ENCODE measurements at places on chromosomes 3 and 15.
A peak's percentile ranks its signal among the peaks of the same experiment; 100 is the strongest.

DNA sequence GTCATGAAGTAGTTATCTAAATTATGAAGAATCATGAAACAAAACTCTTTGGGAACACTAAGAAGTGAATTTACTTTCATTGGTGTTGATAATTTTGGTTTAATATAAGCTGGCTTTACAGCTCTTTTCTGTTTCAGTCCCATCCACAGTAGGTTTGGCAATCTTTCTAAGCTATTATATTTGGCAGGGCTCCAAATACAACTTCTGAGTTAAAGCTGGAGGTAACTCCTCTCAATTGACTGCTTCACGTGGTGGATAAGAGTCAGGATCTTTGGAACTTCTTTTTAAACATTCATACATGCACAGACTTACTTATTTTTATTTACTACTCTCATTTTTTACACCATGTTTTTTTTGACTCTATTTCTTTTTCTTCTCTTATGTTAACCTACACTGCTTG lies 106.5 kb upstream of the EPHA3 start:
- no peak for DNase-seq

GRCh38 chr15:65620833-65621232 lies 905 bp upstream of the SLC24A1 start:
- DNase-seq = no peak

DNA sequence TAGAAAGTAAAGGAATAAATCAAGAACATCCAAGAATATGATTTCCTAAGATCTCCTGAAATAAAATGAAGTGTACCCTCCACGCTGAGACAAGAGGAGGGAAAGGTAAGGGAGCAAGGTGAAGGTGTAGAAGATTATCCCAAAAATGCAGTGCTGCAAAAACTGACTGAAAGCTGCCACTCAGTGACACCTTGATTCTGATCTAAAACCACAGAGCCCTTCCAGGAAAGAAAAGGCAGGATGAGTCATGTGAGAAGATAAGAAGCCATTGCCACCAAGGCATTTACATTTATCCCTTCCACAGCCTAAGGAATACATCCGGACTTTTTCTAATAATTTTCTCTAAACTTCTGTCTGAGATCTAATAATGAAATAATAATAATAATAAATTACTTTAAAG lies 49.9 kb downstream of the IGSF11 start:
- no peak for DNase-seq

GRCh38 chr3:58798312-58798711 lies 131.7 kb upstream of the FAM3D start:
- DNase-seq = no peak

DNA sequence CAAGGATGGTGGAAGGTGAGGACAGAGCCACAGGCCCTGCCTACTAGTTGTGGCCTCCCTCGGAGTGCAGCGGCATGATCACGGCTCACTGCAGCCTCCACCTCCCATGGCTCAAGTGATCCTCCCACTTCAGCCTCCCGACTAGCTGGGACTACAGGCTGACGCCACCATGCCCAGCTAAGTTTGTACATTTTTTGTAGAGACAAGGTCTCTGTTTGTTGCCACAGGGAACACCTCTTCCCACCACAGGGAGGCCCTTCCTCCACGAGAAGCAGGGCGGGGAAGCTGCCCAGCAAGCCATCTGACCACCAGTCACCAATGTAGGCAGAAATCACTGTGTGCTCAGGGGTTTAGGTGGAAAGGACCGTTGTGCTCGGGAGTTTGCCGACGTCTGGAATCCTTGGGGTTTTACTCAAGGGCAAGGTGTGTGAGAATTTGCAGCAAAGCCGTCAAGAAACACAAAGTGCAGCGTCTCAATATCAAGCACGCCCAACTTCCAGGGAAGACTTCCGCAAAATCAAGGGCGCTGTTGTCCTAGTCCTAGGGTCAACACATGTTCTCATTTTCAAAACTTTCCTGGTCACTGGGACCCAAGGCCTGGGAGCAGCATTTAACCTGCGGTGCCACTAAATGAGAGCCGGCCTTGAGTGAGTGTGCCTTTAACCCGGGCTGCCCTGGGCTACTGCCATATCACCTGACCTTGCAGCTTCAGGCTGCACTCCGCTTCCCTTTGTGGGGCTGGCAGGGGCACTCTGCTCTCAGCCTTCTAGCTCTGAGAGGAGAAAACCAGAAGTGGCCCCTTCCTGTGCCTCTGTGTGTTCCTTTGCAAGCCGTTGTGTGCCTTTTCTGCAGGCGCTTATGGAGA lies 65.7 kb downstream of the SLC12A8 start:
- no peak for DNase-seq

- DNase-seq = peak; percentile 59
Measured at GRCh38 chr15:69557020-69557706, 104.5 kb downstream of the RPLP1 start.

- no peak for DNase-seq
Measured at GRCh38 chr3:184749168-184749744, 37.4 kb upstream of the MAGEF1 start.

DNA sequence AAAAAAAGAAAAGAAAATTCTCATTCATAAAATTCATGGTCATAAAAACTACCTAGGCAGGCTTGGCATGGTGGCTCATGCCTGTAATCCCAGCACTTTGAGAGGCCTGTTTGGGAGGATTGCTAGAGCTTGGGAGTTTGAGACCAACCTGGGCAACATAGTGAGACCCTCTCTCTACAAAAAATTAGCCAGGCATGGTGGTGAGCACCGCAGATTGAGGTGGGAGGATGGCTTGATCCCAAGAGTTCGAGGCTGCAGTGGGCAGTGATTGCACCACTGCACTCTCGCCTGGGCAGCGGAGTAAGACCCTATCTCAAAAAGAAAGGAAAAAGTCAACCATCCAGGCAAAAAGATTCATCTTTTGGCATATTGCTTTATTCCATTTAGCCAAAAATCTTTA lies 58.5 kb downstream of the MEIS2 start:
- no peak for DNase-seq

DNA sequence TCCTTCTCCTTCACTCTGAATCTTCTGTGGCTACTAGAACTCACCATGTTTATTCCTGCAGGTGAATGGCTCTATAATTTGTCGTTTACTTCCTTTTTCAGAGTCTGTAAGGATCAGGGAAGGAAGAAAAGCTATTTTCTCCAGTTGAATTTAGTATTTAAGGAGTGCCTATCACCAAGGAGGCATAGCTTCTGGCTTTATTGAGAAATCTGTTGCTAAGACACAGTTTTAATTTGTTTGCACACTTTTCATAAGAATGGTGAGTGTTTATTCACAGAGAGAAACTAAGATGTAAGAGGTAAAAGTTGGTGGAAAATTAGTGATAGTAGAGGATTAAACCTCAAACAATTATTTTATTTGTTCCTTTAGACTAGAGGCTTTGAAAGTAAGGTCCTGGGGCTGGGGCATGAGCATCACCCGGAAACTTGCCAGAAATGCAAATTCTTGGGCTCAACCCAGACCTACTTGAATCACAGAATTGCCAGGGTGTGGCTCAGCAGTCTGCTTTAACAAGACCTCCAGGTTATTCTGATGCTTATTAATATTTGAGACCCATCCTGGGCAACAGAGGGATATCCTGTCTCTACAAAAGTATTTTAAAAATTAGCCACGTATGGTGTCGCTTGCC lies 461.3 kb downstream of the AGBL1 start:
- no peak for DNase-seq

DNA sequence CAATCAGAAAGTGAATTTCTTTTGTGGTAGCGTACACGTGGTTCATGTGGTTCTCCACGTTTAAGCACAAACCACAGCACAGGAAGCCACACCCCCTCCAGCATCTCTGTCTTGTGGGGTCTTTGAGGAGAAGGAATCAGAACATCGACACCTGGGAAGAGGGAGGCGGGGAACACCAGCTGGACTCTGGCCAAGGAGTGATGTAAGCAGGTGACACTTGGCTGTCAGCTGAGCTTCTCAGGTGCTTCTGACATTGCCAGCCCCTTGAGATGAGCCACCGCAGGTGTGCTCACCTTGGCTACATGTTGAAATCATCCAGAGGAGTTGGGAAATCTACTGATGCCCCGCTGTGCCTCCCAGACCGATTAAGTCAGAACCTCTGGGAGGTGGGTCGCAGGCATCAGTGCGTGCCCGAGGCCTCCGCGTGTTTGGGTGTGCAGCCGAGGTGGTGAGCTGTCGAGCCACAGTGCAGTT lies 85.0 kb downstream of the FAM81A start:
- DNase-seq = no peak

GRCh38 chr15:40782609-40783227 lies 12.9 kb downstream of the C15orf62 start:
- no peak for DNase-seq

- no peak for DNase-seq
Measured at GRCh38 chr3:188042466-188042865, 111.5 kb upstream of the LPP start.

DNA sequence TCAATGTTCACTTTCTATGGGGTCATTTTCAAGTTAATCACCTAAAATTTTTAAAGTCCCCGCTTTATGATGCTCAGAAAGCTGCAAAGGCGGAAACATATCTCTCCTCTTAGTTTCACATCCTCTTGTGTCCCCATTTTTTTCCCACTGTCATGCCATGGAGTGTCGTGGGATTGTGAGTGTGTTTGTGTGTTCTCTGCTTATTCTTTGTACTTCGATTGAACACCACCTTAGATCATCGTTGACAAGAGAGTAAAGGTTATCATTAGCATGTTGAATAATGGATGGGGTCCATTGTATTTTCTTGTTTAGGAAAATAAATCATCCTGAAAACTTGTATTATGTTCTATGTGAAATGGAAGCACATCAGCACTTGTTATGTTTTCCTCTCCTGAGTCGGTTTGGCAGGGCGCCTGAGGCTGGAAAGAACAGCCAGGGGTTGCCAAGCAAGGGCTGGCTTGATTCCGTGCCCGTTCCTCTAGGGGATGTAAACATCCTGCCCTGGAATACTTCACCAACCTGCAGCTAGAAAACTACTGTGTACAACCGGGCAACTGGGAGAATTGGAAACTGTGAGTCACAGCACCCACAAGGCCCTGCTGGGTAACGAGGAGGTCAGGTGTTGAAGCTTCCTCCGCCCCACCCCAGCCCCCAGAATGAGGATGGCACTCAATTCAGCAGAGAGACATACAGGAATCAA lies 67.2 kb downstream of the EIF4E3 start:
- peak; percentile 14 for DNase-seq

- no peak for DNase-seq
Measured at GRCh38 chr15:55879181-55879580, 114.2 kb downstream of the NEDD4 start.

GRCh38 chr3:102525624-102526023 lies 90.8 kb downstream of the ZPLD1 start:
- DNase-seq = no peak

All from T1000 (cell line).